Endothelial cell (in vitro differentiated cells): ENCODE measurements at places on chromosomes 7 and 10. TPM values are rescaled to one million over a fixed set of nuclear protein-coding genes. Genes with fewer than 3 reads are reported as not detected.

DNA sequence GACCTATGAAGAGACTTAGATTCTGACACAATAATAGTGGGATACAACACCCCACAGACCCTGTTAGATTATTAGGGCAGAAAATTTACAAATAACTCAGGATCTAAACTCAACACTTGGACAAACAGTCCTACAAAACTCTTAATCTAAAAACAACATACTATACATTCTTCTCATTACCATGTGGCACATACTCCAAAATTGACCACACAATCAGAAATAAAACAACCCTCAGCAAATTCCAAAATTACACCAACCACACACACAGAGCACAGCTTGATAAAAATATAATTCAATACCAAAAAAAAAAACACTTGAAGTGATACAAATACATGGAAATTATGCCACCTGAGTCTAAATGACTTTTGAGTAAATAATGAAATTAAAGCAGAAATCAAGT, 7.8 kb downstream of the ZNF680 start:
- no peak overlapping the region for H3K4me3 ChIP-seq
- no peak for DNase-seq
- H3K27ac ChIP-seq, result no peak overlapping the region
- H3K4me1 ChIP-seq, result peaks cover 4% of the 10 kb centered on the region
- H3K36me3 ChIP-seq, result peaks cover 29% of the 10 kb centered on the region

Gene PDE6C
- not detected for total RNA-seq

- no peaks in the 10 kb centered on the region for H3K27me3 ChIP-seq
- H3K36me3 ChIP-seq, result no peaks in the 10 kb centered on the region
- no peak for DNase-seq
- H3K4me1 ChIP-seq, result peaks cover 12% of the 10 kb centered on the region
- no peak overlapping the region for H3K4me3 ChIP-seq
- H3K27ac ChIP-seq, result no peak overlapping the region
These were observed 244.3 kb downstream of the PHF14 start for GRCh38 chr7:11217848-11218565.

GRCh38 chr7:124403587-124403986, 362.0 kb downstream of the GPR37 start:
- DNase-seq, result no peak
- no peak overlapping the region for H3K27ac ChIP-seq
- no peaks in the 10 kb centered on the region for H3K4me1 ChIP-seq
- no peak overlapping the region for H3K4me3 ChIP-seq
- no peaks in the 10 kb centered on the region for H3K27me3 ChIP-seq

- H3K4me1 ChIP-seq, result peaks cover 12% of the 10 kb centered on the region
- H3K36me3 ChIP-seq, result peaks cover 61% of the 10 kb centered on the region
- H3K27me3 ChIP-seq, result peaks cover 1% of the 10 kb centered on the region
- H3K4me3 ChIP-seq, result no peak overlapping the region
- no peak overlapping the region for H3K27ac ChIP-seq
These were observed 128.7 kb downstream of the INSYN2A start for GRCh38 chr10:127067542-127068194.

DNA sequence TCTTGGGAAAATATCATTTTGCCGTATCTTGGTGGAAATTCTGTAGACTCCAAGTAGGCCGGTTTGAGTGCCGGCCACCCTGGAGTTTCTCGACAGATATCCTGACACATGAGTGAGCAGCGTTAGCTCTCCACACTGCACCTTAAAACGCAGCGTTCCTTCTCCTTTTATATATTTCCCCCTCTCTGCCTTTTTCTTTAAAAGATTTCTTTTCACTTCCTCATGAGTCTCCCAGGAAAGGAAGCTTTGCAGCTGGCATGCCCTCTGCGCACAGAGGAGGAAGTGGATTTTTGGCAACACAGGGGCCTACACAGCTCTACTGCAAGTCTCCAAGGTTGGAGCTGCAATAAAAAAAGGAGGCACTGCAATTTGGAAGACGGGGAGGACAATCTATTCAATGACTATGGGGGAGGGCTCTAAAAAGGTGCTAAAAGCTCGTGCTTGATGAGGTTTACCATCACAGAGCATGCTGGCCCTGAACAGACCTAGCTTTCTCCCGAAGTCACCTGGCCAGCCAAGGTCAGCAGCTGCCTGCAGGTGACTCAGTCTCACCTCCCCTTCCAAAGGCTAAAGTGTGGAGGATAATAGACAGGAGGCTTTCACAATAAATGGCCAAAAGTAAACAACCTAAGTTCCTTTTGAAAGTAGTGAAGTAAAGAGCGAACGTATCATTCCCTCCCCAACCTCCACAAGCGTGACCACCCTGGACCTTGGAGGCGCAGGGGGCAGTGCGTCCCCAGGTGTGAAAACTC, 252.8 kb downstream of the ZMYND11 start:
- peaks cover 10% of the 10 kb centered on the region for H3K27me3 ChIP-seq
- H3K27ac ChIP-seq, result no peak overlapping the region
- H3K36me3 ChIP-seq, result peaks cover 25% of the 10 kb centered on the region
- DNase-seq, result no peak

DNA sequence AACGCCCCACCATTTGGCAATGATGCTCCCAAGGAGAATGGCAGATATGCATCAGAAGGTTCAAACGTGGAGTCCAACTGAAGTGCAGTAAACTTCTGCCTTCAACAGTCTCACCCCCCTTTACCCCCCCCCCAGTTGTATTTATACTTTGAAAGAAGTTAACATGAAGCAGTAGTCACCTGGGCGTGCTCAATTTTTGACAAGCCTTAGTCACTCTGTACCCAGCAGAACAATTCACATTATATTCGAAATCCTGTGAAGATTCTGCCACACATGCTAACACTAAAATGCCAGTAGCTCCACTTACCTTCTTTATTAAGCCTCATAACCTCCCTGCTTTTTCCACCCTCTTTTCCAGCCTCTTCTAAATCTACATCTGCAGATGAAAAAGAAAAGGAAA, 894 bp downstream of the ATXN7L1 start:
- peaks cover 29% of the 10 kb centered on the region for H3K4me1 ChIP-seq
- H3K4me3 ChIP-seq, result peak overlapping the region; percentile 99
- peak overlapping the region; percentile 98 for H3K27ac ChIP-seq
- H3K27me3 ChIP-seq, result peaks cover 10% of the 10 kb centered on the region
- DNase-seq, result no peak
